Umbilical cord (tissue), 2 donors: ENCODE measurements at places on chromosomes 16 and 17.

- no peak for DNase-seq
Observed at GRCh38 chr16:83200005-83200779, 573.4 kb downstream of the CDH13 start.

- no peak for DNase-seq
Observed at GRCh38 chr17:82323514-82324234, 6.3 kb upstream of the CD7 start.

GRCh38 chr16:17812771-17813170, 342.0 kb upstream of the XYLT1 start:
- no peak for DNase-seq

- DNase-seq = no peak
Observed at GRCh38 chr16:17404941-17405689, 65.6 kb downstream of the XYLT1 start.

GRCh38 chr17:37475731-37476420, 13.8 kb upstream of the DUSP14 start:
- DNase-seq = no peak

DNA sequence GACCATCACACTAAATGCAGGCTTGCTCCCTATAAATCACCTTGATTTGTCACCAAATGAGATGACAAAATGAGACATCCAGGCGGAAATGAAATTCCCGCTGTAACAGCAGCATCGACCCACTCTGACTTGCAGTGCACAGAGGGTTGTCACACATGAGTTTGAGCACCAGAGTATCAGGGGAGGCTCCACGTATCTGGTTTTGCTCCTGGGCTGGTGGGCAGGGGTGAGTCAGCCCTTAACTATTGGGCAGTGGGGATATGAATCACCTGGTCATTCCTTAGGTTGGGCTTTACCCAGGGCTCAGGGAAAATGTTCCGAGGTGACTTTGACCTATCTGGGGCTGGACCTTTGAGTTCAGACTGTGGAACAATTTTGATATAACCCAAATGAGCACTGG, 245.2 kb upstream of the CCL2 start:
- DNase-seq = no peak

DNA sequence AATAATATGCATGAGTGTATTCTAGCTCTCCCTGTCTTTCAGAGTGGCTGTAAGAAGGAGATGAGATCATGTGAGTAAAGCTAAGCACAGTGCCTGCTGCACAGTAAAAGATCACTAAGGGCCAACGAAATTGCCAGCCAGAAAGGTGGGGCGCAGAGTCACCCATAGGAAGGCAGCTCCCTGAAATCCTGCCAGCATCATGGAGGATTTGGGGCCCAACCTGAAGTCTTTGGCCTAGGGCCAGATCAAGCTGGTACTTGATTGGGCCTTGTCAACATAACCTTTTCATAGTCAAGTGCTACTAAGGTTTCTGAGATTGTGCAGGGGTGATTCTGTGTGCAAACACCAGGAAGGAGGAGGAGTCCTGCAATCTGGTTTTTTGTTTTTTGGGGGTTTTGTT, 16.5 kb downstream of the SCNN1B start:
- no peak for DNase-seq

- peak; percentile 15 for DNase-seq
Observed at GRCh38 chr16:58339452-58339981, 44.7 kb upstream of the PRSS54 start.

DNA sequence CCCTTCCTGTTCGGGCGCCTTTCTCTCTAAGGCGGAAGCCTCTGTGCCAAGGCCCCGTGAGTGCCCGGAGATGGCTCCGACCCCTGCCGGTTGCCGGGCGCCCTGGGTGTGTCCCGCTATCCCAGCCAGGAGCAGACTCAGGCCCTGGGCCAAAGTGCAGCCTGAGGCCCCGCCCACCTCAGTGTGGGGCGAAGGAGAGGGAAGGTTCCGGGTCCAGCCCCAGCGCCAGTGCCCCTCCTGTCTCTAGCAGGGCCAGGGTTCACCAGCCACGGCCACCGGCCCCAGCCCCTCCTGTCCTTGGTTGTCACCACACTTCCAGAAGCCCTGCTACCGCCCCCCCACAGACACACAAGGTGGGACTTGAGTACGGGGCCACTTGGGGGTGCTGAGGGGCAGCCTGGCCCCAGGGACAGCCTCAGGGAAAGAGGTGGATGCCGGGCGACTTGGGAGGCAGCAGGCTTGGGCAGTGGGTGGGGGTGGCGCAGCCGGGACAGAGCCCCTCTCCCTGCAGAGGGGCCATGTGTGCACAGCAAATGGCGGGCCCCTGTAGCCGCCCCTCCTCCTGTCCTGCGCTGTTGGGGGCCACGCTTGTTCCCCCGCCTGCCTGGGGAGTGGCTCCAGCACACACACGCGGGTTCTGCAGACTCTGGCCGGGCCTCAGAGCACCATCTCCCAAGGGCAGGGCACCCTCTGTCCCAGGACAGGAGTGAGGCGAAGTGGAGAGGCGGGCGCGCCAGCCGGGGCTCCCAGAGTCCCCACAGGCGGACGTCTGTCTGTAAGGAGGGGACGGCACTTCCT, 6.0 kb downstream of the C1QTNF8 start:
- no peak for DNase-seq

GRCh38 chr17:27481327-27481726, 25.1 kb downstream of the KSR1 start:
- no peak for DNase-seq

DNA sequence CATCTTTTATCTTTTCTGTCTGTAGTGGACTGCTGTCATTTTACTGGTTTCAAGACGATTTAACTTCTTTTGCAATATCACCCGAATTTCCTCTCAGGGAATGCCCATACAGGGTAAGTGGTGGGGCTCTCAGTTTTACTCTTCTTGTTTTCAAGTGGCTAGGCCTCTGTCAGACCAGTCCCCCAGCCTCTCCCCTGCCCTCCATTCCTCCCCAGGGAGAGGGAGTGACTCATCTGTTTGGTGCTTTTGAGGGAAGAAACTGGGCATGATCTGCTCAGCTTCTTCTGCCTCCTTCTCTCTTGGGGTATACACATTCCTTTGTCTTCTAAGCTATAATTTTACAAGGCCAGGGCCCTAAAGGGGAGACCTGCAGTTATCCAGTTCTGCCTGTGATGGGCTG, 332.0 kb downstream of the CBLN1 start:
- DNase-seq = peak; percentile 25

- DNase-seq = peak; percentile 6
Observed at GRCh38 chr16:24541233-24541933, 2.0 kb downstream of the RBBP6 start.

DNA sequence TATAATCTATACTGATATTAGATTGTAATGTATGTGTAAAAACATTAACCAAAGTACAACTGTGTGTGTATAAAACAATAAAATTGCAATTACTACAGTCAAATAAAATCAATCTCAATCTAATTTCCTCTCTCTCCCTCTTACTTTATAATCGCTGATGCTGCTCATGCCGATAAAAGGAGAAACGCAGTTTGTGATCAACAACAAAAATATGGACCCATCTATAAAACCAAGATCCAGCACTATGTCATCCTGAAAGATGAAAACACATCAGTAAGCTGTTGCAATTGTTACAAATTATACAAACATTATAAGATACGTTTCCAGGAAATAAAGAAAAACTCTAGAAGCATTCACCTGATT, 33.5 kb upstream of the ABCA6 start:
- no peak for DNase-seq

- DNase-seq = no peak
Observed at GRCh38 chr17:1742371-1743087, at the start of gene SERPINF2. Gene SERPINF2 (plus strand): TSS chr17:1742871. CDS start chr17:1744996, 2,125 bp downstream.

- DNase-seq = no peak
Observed at GRCh38 chr17:81161972-81162371, 3.3 kb upstream of the PVALEF start.

DNA sequence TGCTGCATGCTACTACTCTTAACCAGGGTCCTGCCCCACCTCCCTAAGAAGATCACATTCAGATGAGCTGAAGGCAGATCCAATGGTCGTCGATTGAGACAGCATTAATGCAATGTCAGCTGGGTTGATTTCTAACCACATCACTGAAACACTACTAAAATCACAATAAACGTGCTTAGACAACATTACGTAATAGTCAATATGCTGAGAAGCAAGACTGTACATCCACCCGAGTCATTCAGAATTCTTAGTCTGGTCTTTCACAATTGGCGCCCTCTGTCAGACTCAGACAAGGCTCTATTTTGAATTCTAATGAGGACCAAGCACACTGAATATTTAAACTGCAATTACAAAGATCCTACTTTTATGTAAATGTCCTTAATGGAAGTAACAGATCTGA, 205.2 kb downstream of the STX8 start:
- no peak for DNase-seq

DNA sequence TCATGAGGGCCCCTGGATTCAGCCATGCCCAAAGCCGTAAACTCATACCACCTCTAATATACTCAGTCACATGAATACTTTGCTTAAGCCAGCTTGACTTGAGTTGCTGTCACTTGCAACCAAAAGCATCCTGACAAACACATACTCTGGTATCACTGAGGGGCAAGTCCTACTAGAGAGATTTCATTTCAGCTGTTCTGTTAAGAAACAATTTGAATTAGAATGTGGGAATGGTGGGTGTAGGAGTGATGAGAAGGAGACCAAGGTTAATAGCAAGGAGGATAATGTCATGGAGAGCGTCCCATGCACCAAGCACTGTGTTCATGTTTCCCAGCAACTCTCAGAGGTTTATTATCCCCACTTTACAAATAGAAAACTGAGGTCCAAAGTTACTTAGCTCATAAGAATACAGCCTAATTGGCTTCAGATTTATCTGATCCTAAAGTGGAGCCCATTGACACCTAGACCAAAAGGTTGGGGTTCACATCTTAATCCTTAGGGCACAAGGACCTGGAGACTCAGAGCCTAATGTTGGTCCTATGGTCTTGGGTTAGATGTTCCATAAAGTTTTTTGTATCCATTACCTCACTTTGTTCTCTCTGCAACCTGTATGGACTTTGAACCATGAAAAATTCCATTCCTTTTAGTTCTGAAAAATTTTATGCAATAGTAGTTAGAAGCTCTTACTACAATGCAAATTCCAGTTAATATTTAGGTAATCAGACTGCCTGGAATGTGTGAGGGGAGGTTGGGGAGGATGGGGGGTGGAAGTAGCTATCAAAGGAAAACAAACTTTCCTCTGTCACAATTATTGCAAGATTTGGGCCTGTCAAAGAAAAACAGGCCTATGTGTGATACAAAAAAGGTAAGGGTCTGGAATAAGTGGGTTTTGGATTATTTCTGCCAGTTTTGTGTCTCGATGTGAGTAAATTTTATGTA, 105.9 kb downstream of the IRX3 start:
- no peak for DNase-seq

- peak; percentile 72 for DNase-seq
Observed at GRCh38 chr17:35022536-35023063, 40.9 kb downstream of the RFFL start.

GRCh38 chr17:46908068-46908737, 14.8 kb upstream of the GOSR2 start:
- no peak for DNase-seq

DNA sequence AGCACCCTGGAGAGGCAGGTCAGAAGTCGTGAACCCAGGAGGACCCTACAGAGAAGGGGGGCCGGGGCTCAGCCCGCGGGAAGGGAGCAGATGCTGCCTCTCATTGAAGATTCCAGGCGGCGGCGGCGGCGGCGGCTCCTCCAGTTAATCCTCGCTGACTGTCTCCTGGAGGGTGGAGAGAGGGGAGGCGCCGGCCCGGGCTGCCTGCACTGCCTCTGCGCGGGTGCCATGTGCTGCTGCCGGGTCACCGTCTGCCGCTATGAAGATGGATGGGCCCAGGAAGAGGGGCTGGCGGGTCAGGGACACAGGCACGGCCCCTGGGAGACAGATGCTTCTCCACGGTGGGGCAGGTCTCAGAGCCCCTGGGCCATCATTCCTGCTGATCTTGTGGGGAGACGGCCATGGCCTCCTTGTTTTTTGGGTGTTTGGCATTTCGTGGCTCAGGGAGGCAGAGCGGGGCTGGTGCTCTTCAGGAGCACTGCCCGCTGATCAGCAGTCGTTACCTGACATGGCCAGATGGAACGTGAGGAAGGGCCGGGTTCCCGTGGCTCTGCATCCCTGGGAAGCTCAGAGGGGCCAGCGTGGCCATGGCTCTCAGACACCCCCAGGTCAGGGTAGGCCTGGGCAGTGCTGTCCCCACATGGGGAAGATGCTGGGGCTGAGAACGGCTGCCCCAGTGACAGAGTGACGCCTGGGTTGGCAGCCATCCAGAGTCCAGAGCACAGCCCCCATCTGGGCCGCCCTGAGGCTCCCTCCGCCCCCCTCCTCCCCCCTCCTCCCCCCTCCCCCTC, 36.1 kb downstream of the GINS2 start:
- DNase-seq = peak; percentile 87

DNA sequence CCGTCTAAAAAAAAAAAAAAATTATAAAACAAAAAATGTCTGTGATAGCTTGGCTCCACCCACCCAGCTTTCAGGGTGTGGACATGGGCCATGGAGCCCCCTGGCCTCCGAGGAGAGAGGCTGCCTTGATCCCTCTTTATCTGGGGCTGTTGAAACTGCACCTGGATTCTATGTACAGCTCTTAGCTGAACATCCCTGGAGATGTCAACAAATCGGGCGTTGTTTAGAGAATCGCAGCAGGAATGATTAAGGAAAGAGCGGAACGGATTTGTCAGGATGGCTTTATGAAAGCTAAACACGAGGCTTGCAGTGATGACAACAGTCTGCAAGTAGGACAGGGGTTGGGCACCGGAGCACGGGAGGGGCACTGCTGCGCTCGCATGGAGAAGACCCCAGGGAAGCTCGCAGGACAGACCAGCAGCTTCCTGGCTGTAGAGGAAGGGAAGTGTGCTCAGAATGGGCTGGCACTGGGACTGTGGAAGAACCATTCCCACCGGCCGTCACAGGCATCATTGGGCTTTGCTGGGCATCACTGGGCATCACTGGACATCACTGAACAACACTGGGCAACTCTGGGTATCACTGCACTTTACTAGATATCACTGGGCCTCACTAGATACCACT, 195.8 kb upstream of the FOXF1 start:
- no peak for DNase-seq

GRCh38 chr16:65875381-65876055, 491.0 kb upstream of the CDH5 start:
- DNase-seq = peak; percentile 48

DNA sequence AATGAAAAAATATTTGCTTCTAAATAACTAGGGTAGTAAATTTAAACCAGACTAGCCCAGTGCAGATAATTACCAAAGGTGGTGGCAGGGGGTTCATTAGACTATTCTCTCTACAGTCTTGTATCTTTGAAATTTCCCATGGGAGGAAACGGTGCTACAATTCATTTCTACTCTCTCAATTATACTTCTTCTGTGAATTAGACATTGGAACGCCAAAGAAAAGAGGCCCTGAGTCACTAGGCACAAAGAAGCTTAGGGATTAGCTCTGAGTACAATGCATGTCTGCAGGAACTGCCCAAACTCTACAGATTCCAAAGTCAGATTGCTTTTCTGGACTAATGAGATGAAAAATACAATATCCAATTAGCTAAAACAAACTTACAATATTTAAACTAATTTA, 30.7 kb upstream of the ARL6IP1 start:
- no peak for DNase-seq

GRCh38 chr16:50268352-50268751, 2.0 kb downstream of the ADCY7 start:
- no peak for DNase-seq

DNA sequence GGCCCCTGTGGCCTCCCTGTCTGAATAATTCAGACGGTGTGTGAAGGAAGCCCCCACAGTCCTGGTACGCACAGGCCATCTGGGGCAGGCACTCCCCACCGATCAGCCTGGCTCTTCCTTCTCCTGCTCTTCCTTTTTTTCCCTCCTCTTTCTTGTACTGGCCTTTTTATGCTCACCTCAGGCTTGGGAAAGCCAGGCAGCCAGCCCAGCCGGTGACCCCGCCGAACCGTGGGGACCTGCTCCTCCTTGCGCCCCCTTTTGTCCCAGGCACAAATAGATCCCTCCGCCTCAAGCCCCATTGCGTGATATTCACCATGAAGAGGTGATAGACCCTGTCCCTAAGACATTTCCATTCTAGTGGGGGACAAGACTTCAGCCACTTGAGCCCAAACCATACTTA, 80.2 kb upstream of the BRD7 start:
- no peak for DNase-seq
